Pons (tissue), 1 donor: ENCODE measurements at places on chromosomes 4 and X.

DNA sequence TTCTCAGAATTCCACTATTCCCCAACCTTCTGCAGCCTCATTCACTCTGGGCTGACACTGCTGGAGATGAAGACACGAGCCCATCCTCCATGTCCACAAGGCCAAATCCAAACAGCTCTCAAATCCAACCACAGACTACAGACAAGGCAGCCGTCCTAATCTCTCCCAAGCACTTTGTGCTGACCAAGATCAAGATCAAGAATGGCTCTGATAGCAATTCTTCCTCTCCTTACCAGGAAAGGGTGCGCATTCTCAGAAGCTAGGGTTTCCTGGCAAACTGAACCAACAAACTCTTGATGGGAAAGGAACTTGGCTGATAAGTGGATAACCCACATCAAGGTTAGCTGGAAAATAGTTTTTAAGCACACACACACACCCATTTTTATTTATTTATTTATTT is 26.5 kb downstream of the RELL1 start:
- no peak for DNase-seq

GRCh38 chr4:6367371-6367851 is 97.8 kb downstream of the WFS1 start:
- no peak for DNase-seq

DNA sequence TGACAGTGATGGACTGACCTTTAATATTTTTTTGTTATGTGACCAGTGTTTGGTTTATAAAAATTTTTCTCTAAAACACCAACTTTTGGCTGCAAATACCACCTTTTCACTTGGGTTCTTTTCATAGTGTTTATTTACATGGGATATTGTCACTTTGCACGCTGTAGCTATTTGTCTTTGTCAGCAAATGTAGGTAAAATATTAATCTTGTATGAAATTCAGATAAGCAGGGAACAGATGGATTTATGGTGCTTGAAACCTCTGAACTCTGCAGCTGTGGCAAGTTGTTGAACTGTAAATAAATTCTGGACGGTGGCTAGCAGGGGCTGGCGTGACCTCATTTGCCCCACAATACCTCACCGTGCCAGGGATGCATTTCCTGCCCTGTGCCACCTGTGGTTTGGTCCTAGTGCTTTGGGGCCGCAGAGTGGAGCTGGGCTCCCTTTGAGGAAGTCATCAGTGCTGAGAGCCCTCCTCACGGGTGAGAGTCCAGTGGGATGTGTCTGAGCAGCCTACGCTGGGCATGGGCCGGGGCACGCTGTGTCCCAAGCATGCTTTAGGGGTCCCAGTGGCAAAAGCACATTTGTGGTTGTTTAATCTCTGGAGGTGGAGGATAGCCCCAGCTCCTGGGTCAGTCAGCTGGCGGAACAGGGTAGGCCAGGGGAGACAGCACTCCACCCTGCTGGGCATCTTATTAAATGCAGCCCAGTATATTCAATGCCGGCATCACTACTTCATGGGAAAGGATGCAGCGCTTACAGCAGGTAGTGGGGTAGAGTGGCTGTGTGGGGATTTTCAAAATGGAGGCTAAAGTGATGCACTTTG is 108.6 kb downstream of the TBL1X start:
- DNase-seq = no peak

GRCh38 chr4:169311643-169312365 is 41.0 kb upstream of the SH3RF1 start:
- peak; percentile 56 for DNase-seq

GRCh38 chr4:46999566-46999965 is 6.2 kb upstream of the GABRA4 start:
- no peak for DNase-seq

- DNase-seq = no peak
Observed at GRCh38 chrX:40148385-40149285, 50.9 kb upstream of the BCOR start.

- no peak for DNase-seq
Observed at GRCh38 chr4:24775750-24776149, 19.6 kb upstream of the SOD3 start.

- no peak for DNase-seq
Observed at GRCh38 chr4:26105337-26105736, 191.3 kb downstream of the SMIM20 start.

DNA sequence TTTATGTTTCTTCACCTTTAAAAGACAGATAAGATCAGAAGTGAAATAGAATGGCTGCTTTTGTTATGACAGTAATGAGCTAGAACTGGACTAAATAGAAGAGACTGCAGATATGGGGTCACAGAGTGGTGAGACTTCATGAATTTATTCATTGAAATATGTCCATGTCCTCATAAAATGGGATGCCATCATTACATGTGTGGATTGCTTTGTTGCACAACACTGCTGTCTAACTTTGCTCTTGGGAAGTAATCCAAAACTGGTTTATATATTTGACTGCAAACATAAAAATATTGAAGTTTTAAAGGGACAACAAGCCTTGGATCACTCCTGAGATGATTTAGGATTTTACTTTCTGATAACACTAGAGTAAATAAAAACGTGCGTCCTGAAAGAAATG is 209.2 kb upstream of the FAT4 start:
- DNase-seq = no peak

DNA sequence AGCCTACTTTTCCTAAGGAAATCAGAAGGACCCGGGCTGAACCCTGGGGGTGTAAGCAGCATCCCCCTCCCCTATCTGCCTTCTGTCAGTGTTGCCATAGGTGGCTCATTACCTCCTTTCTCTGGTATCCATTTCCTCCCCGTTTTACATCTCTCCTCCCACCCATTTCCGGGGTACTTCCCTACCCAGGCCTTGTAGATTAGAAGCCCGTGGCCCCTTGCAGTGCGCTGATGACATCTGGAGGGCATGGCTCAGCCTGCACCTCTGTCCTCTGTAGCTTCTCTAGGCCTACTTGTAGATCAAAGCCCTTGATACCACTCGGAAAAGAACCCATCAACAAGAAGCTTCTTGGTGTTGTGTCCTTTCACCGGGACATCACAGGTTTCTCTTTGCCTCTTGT is 71.8 kb downstream of the NBDY start:
- no peak for DNase-seq

DNA sequence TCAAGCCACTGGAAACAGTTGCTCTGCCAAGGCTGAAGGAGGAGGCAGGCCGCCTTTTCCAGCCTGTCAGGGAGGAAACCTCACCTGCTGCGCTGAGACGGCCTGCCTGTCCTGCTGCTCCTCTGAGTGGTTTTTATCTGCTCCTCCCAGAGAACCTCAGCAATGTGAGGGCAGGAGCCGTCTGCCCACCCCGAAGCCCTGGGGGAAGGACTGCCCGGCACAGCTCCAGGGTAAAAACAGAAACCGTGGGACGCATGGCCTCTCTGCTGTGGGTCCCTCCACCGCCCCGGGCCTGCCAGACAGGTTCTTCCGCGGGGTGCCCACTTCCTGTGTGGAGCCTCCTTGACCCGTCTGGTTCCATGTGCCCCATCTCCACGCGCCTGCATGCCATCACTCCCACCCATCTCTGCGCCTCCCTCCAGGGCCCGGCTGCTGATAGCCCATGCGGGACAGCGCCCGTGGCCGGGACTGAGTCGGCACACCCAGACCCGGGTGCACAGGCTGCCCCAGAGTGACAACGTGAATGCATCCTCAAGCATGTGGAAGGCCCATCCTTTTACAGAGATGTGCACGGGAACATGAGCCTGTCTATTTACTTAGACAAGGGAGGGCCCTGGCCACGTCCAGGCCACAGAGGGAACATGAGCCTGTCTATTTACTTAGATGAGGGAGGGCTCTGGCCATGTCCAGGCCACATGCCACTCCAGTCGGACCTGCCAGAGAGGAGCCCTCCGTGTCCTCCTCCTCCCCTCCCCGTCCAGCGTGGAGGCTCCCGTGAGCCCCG is 4.0 kb upstream of the SLC49A3 start:
- DNase-seq = no peak

DNA sequence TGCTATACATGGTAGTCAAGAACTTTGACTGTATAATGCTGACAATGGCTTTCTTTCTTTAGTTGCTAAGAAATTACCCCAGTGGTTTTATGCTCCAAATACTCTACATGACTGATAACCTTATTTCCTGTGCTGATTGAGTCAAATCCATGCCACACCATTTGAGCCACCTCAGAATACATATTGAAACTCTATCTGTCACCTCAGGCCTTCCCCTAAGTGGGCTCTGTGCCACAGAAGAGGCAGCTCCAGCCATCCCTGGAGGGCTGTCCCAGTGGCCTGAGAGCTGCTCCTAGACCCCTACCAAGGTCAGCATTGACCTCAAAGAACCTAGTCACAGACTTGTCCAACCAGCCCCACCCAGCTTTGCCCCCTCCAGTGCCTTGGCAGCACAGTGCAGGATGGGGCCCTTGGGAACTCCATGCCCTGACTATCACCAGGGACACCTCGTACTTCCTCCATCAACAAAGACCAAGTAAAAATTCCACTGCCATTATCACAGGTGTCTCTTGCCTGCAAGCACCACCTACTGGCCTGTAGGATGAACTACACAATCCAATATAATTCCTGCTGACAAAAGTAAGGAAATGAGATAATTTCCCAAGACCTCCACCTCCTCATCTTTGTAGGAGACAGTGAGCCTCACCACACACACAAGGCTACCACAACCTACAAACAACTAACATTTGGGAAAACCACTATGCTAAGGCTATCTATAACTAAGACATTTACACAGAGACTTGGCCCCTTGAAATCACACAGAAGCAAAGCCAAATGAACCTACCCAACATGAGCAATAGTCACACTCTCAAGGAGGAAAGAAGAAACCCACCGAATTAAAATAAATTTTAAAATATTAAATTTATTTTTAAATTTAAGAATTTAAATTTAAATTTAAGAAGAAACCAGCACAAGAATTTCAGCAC is 239.9 kb downstream of the NKX6-1 start:
- DNase-seq = no peak

DNA sequence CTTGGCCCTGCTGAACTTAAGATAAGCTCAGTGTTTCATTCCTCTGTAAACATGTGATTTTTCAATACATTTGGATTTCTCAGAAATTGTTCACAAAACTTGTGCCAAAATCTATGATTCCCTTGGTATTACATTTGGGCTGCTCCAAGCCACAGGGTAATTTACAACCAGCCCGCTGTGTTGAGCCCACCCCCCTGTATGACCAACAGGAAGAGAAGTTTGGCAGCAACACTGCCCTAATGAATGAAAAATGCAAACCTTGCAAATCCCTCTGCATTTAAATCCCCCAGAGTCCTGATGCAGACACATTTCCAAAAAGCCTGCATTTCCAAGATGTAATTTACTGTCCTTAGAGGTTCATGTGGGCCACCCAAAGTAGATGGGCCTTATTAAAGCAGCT is 34.1 kb upstream of the GAB1 start:
- no peak for DNase-seq

GRCh38 chrX:11342673-11343072 is 49.5 kb downstream of the AMELX start:
- no peak for DNase-seq

DNA sequence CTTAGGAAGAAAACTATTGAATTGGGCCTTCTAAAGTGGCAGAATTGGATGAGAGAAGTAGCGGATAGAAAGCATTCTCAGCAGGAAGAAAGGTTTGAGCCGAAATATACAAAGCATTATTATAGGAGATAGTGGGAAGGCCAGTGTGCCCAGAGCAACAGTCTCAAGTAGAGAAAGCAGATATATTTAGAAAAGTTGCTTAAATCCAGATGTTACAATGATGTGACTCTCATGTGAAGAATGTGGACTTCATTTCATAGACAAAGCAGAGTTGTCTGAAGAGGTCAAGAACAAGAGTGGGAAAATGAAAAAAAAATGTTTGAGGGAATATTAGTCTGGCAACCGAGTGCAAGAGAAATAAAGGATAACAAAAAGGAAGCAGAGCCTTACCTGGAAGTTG is 66.9 kb downstream of the SYNPO2 start:
- no peak for DNase-seq

DNA sequence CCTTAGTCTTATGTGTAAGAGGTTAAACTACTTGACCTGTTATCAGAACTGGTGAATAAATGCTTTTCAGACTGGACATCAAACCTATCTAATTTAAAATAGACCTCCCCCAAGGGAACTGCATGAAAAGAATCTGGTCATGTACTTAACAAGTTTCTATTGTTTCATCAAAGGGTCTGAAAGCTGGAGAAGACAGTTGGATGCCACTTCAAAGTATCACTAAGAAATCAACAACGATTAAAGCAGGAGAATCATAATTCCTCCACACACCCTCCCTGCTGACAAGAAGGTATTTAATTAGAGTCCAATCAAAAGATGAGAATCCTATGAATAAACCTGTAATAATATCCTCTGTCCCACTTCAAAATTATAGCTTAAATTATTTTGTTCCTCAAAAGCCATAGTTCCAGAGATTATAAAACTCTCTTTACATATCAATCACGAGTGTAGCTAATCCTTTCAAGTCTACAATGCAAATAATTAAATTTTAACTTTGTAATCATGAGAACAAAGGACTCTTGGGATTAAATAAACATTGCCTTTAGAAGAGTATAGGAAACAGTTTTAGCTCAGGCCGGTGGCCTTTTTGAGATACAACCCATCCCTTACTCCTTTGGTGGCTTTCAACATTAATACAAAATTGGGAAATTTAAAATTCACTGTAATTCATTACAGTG is 35.1 kb downstream of the TSPAN5 start:
- DNase-seq = no peak

GRCh38 chrX:74272230-74272629 is 31.8 kb upstream of the ZCCHC13 start:
- DNase-seq = no peak

- DNase-seq = no peak
Observed at GRCh38 chr4:5203309-5203992, 152.2 kb downstream of the STK32B start.

- DNase-seq = no peak
Observed at GRCh38 chr4:150006197-150006596, 72.0 kb upstream of the DCLK2 start.

GRCh38 chrX:20361890-20362262 is 95.2 kb upstream of the RPS6KA3 start:
- no peak for DNase-seq

GRCh38 chr4:109166126-109166525 is 136.3 kb downstream of the COL25A1 start:
- DNase-seq = no peak

GRCh38 chrX:42143866-42144592 is 220.7 kb upstream of the CASK start:
- no peak for DNase-seq

DNA sequence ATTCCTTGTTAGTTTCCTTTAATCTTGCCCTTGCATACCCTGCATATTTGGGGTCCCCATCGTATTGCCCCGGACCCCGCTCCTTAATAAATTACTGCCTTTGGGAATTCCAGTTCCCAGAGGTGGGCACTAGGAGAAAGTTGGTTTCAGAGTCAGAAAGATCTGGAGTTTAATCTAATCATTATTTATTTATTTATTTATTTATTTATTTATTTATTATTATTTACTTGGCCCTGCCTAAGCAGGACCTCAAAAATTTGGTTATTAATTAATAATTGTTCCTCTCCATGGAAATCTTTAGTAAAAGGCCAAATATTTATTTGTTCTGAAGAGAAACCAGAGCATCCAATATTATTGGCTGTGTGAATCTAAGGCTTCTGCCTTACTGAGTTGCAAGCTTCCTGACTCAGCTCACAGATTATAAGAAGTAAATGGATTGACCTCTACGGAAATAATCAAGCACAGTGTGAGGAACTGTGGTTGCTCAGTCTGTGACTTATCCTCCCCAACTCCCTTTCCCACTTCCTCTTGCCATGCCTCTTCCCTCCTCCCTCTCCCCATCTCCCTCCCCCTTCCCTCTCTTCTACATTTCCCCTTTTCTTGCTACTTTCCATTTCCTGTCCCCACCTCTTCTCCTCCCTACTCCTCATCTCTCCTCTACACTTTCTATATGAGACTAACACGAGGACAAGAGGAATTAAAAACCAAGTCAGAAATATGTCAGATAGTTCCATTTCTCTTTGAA is 61.5 kb upstream of the AP1S2 start:
- no peak for DNase-seq
